ENCODE measurements at places on chromosomes 3 and 15.

DNA sequence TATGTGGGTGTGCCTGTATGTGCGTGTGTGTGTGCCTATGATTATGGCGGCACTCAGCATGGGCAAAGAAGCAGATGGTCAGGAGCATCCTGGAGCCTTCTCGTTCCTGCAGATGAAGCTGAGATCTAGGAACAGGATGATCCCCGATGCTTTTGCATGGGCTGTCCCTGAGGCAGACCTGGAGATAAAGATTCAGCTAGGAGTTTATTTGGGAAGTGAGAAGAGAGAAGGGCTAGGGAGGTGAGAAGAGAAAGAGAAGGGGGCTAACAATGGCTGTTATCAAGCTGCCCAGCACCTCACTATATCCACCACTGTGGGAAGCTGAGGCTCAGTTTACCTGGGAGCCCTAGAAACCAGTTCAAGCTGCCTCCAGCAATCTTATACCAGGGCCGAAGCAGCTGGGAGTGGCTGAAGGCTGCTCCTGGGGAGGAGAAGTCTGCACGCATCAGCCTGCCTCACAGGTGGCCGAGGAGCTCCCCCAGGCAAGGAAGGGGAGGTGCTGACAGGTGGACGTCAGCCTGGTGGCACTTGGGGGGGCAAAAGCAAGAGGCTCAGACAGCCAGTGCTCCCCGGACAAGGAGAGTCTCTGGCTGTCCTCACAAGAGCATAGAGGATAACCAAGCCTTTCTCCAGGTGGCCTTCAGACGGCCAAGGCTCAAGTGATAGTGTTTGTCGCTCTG lies 94.0 kb upstream of the IQSEC1 start:
- no peak for DNase-seq

DNA sequence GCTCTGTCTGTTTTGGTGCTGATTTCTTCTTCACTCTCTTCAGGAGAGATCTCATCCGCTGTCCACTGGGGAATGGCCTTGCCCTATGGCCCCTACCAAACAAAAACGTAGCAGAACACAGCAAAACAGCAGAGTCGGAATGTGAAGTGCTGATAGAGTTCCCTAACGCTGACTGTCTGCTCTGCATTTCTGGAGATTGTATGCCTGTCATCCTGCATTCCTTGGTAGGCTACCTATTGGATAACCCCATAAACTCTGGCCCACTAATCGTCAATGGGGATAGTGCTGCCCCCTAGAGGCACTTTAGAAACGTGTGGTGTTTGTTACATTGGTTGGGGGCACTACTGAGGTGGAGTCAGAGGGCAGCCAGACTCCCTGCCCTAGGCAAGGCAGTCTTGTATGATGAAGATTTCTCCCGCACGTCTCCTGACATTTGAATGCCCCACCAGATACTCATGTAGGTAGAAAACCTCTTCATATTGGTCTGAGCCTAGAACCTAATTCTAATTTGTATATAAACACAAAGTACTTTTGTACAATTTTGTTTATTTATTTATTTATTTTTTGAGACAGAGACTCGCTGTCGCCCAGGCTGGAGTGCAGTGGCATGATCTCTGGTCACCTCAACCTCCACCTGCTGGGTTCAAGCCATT lies 15.6 kb upstream of the MAGEF1 start:
- peak; percentile 87 for DNase-seq

- no peak for DNase-seq
Observed at GRCh38 chr15:94600505-94600904, 369.1 kb downstream of the MCTP2 start.

- no peak for DNase-seq
Observed at GRCh38 chr3:107235193-107235927, 141.9 kb upstream of the CCDC54 start.

- peak; percentile 50 for DNase-seq
Observed at GRCh38 chr3:143775459-143775858, 72.8 kb downstream of the SLC9A9 start.

- no peak for DNase-seq
Observed at GRCh38 chr15:74609938-74610301, 5.7 kb upstream of the CLK3 start.

All from common myeloid progenitor, CD34-positive (primary cell).